NCI-H748 treated with DMSO at 0.1 percent for 48 hours (cell line): ENCODE measurements at places on chromosomes 12 and 14.

GRCh38 chr12:1913377-1914113 is 4.9 kb downstream of the CACNA2D4 start:
- DNase-seq, result no peak

- DNase-seq, result no peak
Measured at GRCh38 chr12:39807043-39807442, 187.4 kb upstream of the ABCD2 start.

GRCh38 chr14:106021832-106022231 is 495.4 kb downstream of the TMEM121 start:
- no peak for DNase-seq

DNA sequence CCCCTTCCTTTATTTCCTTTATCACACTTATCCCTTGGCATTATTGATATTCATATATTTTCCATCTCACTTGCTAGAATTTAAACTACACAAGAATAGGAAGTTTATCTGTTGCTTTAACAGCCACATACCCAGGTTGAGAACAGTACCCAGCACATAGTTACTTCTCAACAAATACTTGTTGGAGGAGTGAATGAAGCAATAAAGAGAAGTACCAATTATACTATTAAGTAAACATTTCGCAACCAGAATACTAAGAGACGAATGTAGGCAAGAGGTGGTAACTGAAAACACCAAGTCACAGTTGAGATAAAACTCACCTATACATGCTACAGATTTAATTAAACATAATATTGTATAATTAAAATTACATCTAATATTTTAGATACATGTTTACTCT is 110.9 kb downstream of the FSCB start:
- DNase-seq, result peak; percentile 65

DNA sequence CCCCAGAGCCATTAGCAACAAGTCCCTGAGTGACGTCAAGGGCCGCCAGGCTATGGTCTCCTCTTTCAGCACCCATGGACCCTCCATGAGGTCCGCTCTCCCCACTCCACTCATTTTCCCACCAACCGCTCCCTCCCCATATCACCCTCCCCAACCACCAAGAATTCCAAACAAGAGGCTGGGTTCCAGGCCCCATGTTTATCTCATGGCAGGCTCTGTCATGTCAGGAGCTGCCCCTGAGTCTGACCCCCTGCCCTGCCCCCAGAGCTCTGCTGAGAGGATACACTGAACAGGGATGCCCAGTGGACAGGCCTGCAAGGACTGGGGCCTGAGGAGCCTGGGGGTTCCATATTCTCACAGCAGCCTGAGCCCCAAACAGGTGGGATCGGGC is 21.6 kb upstream of the SMUG1 start:
- no peak for DNase-seq

DNA sequence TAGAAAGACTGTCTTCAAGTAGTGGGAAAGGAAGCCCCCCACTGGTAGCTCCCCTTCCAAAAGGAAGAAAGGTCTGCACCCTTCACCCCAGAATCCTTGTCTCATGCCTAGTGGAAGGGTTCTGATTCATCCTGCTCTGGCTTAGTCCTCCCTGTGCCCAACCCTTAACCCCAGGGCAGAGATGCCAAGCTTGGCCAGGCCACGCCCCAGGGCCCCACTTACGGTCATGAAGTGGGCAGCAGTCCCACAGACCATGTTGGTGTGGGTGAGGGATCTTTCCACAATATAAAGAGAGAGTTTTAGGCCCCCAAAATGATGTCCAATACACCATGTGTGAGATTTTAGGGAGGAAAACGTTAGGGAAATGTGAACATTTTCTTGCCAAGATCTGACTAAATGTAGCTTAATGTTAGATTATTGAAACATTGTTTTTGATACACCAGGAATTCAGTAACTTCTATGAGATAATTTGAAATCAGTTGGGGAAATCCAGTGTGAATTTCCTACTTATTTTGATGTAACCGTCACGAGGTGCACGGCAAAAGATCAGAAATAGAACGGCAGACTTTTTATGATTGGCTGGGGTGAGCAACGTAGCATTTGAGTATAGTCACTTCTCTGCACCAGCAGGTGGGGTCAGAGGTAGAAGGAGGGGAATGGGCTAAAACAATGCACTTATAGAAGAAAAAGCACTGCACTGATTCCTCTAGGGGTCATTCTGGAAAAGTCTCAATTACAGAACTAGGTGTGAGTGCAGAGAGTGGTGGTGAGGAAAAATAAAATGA is 8.2 kb upstream of the SSPN start:
- DNase-seq, result no peak

- no peak for DNase-seq
Measured at GRCh38 chr12:51529651-51529970, 61.4 kb upstream of the SCN8A start.

- no peak for DNase-seq
Measured at GRCh38 chr14:51053157-51053556, 41.7 kb downstream of the TRIM9 start.

DNA sequence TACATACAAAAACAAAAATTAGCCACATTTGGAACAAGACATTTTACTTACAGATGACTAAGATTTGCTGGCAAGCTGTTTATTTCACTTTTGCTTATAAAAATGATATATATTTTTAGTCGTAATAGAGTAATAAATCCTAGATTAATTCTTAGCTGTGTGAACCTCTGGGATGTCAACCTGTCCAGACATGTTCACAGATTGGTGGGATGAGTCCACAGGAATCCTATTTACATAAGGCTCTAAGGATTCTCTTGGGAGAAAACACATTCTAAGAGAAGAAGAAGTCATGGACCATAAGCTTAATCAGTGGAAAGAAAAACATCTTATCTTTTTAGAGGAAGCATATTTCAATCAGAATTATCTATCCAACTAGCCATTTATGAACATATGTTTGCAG is 797.4 kb downstream of the C12orf50 start:
- DNase-seq, result no peak

DNA sequence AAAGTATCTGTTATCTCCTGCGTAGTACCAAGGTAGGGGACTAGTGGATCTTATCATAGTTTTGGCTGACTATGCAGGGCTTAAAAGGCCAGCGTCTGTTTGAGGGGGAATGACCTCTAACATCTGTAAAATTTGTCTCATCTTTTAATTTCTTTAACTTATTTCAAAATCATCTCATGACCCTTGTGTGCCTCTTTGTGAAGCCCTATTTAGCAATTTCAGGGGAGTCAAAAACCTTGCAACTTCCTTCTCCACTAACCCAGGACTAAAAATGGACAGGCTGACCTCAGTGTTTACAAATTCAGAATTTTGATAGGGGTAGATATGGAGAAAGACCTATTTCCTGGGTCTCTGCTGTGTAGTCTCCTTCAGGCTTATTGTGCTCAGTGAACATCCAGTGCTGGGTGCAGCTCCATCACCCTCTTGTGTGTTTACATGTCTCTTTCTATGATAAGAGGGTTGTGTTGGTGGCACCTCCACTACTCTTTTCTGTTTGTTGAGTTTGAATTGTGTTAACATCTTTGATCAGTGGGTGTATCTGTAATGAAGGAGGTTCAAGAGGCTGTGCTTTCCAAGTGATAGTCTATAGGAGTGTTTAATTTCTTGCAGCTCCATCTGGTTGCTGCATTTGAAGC is 14.3 kb downstream of the NECAP1 start:
- no peak for DNase-seq

- no peak for DNase-seq
Measured at GRCh38 chr14:34890937-34891336, 15.8 kb upstream of the BAZ1A start.

DNA sequence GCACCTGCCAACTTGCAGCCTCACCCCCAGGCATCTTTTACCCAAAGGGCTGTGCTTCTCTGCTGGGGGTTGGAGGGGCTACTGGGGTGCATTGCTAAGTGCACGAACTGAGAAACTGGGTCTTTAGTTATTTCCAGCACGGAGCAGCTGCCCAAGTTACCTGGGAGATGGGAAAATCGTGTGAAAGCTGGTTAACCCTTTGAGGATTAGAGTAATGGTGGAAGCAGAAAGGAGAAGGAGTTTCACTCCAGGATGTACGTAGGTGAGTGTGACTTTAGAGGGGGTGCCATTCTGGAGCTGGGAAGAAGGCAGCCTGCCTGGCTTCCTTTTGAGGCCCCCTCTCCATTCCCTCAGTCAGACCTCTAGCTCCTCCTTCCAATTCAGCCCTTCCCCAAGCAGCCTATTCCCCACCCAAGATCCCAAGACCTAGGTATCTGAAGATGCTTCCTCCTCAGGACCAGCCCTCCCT is 1.0 kb upstream of the ADCY6 start:
- no peak for DNase-seq

DNA sequence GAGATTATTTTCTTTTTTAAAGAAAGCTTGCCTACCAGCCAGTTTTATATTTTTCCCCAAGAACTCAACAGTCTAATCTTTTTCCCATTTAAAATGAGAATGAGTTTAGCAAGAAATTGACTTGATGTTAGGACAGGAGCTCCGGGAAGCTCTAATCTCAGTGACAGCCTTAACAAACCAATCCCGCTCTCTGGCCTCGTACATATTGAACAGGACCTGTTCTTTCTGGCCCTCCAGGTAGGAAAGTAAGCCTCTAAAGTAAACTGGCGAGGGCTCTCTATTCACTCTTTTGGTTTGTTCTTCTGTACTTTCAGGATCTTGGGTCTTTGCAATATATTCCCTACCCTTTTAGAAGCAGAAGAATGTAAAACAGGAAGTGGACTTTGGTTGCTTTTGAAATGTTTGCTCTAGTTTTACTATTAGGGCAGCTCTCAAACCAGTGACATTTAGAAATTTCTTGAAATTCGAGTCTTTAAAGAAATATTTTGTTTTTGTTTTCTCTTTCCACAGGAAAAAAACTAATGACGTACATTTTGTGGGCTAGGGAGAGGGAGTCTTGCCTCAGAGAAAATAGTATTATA is 17.9 kb upstream of the NPAS3 start:
- DNase-seq, result no peak

- DNase-seq, result no peak
Measured at GRCh38 chr12:114688256-114688845, 4.4 kb upstream of the TBX3 start.

- DNase-seq, result no peak
Measured at GRCh38 chr14:54170301-54170700, 213.7 kb upstream of the BMP4 start.

GRCh38 chr14:74977901-74978385 is 22.5 kb upstream of the PGF start:
- DNase-seq, result no peak

- DNase-seq, result no peak
Measured at GRCh38 chr14:51400139-51400538, 160.1 kb downstream of the TMX1 start.

GRCh38 chr14:60487211-60487610 is 1.3 kb upstream of the C14orf39 start:
- no peak for DNase-seq

GRCh38 chr12:51005671-51006070 is 20.5 kb downstream of the SLC11A2 start:
- DNase-seq, result no peak

DNA sequence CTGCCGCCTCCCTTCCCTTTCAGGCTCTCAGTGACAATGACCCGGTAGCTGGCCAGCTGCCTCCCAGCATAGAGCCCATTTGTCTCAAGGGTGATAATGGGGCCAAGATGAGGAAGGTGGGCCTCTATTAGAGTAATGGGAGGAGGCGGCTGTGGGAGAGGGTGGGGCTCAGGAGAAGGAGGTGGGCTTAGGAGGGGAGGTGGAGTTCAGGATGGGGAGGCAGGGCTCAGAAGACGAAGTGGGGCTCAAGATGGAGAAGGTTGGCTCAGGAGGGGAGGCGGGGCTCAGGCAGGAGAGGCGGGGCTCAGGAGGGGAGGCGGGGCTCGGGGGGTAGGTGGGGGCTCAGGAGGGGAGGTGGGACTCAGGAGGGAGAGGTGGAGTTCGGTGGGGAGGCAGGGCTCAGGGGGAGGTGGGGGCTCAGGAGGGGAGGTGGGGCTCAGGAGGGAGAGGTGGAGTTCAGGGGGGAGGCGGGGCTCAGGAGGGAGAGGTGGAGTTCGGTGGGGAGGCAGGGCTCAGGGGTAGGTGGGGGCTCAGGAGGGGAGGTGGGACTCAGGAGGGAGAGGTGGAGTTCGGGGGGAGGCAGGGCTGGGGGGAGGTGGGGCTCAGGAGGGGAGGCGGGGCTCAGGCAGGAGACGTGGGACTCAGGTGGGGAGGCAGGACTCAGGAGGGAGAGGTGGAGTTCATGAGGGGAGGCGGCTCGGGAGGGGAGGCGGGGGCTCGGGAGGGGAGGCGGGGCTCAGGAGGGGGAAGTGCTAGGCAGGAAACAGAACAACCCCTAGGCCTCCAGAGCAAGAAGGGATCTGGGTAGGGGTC is 36.8 kb downstream of the IQSEC3 start:
- peak; percentile 38 for DNase-seq

DNA sequence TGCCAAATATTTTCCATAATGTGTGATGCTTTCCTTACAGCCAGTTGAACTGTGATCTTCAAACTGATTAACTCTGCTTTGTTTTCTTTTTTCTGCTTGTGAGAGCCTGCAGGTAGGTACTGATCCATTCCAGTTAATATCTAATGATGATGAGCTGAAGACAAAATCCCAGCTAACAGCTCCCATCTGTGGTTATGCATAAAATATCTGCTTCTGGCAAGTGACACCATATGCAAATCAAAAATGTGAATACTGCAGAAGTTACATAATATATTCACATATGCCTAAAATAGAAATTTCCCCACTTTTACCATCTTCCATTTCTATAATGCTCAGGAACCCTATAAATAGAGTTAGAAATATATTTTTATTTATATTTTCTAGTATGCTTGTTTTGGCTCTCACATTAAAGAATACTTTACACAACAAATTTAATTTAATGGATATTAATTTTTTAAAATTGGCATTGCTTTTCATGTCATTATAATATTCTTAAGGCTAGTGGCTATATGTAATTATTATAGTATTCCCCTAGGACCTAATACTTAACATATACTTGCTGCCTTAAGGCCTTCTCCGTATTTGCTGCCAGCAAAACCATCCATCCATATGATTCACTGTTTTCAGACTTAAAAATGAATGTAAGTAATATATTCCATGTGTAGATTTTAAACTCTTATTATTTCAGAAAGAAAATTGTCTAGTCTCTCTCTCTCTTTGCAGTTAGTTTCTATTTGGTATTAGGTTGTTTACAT is 83.8 kb downstream of the CCER1 start:
- no peak for DNase-seq

DNA sequence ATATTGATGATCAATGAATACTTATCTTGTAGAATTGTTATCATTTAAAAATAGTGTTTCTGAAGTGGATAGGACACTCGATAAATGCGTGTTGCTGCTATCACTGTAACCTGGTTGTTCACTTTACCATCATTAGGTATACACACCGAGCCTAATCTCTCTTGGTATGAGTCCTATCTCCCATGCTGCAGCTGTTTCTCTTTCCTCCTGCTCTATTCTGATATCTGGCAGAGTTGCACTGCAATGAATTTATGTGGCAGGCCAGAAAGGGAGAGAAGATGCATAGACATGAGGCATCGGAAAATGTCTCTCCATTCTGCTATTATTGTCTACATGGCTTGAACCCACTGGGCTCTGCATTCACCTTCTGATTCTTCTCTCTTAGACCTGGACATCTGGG is 26.7 kb downstream of the KCNK10 start:
- no peak for DNase-seq

GRCh38 chr14:30991408-30991807 is 34.0 kb upstream of the AP4S1 start:
- DNase-seq, result no peak
